Stimulated activated CD8-positive, alpha-beta memory T cell treated with anti-CD3 and anti-CD28 coated beads, Interleukin-2, amount 100 ng/mL, for 1 hour (primary cell): ENCODE measurements at places on chromosomes 7 and 10.

GRCh38 chr10:132069849-132070182 lies 4.1 kb downstream of the JAKMIP3 start:
- no peak for DNase-seq

DNA sequence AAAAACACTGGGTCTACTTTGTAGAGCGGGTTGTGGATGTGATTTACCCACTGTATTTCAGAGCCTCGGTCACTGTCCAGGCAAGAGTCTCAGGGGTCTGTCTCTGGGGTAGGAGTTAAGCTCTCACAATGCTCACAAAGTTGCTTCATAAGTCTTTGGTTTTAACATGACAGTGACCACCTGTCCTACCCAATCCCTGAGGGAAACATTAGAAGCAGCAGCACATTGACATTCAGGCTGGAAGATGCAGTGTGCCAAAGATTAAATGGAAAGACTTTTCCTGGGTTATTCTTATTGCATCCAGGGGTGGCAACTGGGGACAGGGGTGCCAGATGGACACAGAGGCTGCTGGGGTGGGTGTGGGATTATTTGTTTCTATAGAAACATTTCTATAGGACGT lies 330.0 kb downstream of the RNLS start:
- DNase-seq = no peak

DNA sequence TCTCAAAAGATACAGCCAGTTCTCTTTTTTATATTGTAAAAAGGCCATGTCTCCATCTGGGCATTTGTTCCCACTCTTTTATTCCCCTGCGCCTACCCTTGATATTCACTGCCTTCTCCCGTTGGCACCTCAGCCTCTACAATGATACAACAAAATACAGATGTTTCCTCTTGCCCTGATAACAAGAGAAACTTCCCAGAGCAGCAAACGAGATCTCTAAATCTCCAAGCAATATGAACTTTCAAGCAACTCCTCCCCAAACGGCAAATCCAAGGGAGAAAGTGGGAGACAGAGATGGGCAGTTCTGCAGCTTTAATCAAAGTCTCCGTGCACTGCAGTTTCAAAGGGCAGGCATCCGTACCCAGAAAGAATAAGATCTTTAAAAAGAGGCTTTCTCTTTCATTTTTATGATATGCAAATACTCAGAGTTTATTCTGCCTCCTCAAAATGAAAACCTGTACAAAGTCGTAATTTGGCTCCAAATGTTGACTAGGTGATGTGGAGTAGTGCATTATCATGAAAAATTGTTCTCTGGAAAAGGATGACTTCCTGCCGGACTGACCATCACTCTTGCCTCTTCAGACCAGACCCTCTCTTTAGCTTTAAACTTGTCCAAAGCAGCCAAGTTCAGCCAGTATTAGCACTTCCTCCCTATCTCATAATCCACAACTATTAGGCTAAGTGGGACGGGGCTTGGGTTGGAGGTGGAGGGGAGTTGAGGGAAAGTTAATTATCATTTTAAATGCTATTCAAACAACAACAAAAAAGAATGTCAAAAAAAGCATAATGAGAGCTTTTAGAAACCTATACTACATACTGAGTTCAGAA lies 682 bp downstream of the HGF start:
- no peak for DNase-seq

DNA sequence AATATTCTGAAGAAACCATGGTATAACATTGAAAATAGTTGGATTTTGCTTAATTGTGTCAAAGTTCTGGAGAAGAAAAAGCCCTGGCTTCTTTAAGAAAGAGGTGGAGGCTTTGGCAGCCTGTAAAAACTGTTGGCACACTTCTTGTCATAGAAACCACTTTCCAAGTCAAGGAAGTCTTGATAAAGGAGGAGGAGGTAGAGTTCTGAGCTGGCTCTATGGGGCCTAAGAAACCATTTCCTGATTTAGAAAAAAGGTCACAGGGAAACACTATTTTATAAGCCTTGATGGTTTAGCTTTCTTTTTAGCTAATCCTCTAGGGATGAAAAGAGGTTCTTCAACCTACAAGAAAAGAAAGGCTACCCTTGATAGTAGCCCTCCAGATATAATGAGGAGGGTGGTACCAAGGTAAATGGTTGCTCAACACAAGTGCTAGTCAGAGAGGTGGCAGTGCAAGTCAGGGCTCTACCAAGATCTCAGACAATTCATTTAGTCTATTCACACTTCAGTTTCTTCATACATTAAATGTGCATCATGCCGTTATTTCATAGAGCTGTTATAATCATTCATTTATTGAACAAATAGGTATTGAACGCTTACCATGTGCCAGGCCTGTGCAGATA lies 346.9 kb downstream of the RNLS start:
- no peak for DNase-seq

GRCh38 chr7:129388333-129389098 lies 45.7 kb upstream of the STRIP2 start:
- DNase-seq = no peak

DNA sequence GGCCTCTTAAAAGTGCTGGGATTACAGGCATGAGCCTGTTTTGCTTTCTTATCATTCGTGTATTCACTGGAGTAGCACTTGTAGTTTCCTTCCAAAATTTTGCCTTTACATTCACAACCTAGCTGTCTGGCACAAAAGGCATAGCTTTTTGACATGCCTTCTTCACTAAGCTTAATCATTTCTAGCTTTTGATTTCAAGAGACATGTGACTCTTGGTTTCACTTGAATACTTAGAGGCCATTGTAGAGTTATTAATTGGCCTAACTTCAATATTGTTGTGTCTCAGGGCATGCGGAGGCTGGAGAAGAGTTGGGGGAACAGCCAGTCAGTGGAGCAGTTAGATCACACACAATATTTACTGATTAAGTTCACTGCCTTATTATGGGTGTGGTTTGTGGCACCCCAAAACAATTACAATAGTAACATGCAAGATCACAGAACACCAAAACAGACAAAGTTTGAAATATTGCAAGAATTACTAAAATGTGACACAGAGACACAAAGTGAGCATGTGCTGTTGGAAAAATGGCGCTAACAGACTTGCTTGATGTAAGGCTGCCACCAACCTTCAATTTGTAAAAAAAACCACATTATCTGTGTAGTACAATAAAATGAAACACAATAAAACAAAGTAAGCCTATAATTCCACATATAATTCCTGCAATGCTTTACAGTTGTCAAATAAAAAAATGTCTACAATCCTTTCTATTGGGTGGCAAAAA lies 43.1 kb downstream of the BRAF start:
- DNase-seq = no peak

GRCh38 chr7:159154243-159154642 lies 9.6 kb upstream of the VIPR2 start:
- no peak for DNase-seq

DNA sequence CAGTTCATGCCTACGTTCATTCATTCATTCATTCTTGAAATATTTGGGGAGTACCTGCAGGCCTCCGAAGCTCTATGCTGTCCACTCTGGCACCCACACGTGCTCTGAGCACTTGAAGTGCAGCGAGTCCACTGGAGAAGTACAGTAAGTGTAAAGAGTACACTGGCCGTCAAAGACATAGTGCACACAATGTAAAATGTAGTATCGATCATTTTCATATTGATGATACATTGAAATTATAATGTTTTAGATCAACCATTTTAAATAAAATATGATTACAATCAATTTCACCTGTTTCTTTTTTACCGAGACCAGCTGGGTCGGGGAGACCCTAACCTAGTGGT lies 37.0 kb upstream of the PURB start:
- no peak for DNase-seq

GRCh38 chr10:23406409-23406808 lies 32.5 kb upstream of the OTUD1 start:
- no peak for DNase-seq
